ENCODE measurements at places on chromosomes 3 and 15.

- no peak for DNase-seq
Measured at GRCh38 chr15:95829062-95829461, 501.4 kb upstream of the NR2F2 start.

DNA sequence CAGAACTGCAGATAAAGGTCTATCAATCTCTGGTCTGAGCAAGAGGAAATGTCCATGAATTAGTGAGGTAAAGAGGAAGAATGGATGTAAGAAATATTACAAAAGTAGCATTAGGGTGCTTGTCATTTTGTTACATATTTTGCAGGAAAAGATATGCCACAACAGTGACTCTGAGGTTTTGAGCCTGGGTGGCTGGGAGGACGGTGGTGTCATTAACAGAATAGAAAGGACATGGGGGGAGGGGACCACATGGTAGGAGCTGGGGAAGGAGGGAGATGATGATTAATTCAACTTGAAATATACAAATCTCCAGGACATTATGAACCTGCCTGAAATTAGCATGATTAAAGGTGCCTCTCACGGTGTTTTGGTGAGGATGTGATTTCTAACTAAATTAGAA lies 245.5 kb upstream of the MDFIC2 start:
- DNase-seq: no peak

DNA sequence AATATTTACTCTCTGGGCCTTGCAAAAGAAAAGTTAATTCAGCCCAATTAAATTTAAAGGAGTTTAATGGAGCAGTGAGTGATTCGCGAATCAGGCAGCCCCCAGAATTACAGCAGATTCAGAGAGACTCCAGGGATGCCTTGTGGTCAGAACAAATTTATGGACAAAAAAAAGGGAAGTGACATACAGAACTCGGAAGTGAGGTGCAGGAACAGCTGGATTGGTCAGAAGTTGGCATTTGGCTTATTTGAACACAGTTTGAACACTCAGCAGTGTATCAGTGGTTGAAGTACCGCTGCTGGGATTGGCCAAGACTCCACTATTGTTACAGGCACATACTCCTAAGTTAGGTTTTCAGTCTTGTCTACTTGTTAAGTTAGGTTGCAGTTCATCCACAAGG lies 145.0 kb upstream of the GAP43 start:
- no peak for DNase-seq

DNA sequence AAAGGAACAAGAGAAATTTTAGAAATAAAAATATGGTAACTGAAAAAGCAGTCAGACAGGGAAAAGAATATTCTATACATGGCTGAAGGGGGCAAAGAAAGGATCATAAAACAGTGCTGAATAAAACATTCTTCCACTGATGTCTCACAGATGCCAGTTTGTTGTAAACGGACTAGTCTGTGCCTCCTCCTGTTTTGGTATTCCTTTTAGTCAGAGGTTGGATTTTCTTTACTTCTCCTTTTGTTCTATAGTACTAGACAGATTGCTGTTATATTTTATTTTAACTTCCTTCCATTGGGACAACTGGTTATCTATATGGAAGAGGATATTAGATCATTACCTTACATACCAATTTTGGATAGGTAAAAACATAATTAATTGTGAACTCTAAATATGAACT lies 16.0 kb upstream of the GNB5 start:
- DNase-seq: no peak

DNA sequence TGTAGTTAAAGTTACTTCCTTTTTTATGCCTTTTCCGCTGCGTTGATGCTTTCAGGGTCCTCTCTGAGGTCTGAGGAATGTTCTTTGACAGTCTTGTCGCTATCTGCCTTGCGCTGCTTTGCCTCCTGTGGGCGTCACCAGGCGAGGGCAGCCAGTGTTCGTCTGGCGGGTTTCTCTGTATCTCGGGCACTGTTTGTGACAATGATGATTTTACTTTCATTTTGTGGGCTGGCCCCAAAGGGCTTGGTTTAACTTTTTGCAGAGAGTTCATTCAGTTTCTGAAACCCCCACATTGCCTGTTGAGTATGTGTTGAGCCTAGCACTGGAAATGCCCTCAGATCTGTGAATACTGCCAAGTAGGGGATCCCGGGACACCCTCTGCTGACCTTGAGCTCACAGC lies 24.6 kb upstream of the SACM1L start:
- DNase-seq: no peak

- no peak for DNase-seq
Measured at GRCh38 chr15:85589851-85590250, 204.9 kb downstream of the KLHL25 start.

- DNase-seq: no peak
Measured at GRCh38 chr3:172018364-172018763, 21.0 kb upstream of the FNDC3B start.

Data from NCI-H146 (cell line).